ENCODE measurements at places on chromosomes 4 and X.

DNA sequence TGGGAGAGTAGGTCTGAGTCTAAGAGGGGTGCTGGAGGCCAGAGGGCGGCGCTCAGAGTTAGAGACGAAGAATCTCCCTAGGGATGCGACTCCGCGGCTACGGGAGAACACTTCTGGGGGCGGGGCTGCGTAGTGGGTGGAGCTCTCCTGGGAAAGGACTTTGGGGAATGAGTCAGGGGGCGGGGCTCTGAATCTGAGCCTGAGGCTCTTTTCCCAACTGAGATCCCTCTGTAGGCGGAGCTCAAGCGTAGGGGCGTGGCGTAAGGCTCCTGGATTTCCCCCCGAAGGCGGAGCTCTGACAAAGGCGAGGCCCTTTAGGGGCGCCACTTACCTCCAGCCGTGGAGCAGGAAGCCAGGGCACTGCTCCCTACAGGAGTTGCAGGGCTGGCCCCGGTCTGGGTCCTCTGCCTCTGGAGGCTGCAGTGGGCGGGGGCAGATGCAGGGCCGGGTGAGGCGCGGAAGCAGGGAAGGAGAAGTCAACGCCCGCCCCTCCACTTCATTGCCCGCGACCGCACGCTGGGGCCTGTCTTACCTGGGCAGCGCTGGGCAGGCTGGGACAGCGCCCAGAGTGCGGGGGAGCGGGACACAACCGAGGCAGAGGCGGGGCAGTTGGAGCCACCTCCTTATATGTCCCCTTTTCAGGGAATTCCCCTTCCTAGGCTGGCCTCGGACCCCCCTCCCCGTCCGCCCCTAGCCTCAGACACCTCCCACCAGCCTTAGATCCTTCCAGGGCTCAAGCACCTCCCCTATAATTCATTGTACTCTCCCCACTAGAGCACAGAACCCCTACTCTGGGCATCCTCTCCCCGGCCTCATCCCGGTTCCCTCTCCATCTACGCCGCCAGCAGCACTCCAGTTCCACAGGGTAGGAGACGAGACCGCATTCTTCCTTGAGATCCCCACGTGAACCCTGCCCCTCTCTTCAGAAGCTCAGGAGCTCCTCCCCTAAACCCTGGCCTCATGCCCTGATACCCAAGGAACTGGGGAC lies 1.6 kb downstream of the PRICKLE3 start:
- peak; percentile 28 for DNase-seq

DNA sequence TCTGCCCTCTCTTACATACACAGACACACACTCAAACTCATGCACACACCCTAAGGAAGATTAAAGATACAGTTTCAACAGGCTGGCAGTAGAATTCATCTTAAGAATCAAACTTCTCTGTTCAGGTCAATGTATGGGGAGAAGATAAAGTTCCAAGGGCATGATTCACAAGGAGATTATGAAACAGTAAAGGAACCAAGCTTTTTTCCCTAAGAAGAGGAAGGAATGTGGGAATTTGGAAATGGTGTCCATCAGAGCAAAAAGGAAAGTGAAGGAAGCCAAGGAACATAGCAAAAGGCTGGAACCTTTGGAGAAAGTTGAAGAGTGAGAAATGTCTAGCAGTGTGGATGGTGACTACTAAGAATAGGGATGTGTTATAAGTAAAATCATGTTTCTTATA lies 191.0 kb upstream of the NPY2R start:
- no peak for DNase-seq

GRCh38 chr4:58465031-58465430 lies 1354.8 kb upstream of the IGFBP7 start:
- DNase-seq: no peak

DNA sequence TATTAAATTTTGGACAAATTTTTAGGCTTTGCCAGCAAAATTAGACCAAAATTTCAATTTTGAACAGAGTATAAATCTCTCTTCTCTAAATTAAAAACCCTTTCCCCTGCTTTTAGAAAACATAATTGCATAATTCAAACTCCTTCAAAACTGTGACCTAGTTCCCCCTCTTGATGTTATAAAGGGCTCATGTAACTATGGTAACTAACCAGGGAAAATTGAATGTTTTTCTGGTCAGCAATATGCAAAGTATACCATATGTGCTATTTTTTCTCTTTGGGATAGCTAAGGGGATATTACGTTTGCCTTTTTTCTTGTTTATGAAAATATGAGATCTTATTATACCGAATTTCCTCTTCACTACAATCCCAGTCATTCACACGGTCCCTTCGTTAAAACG lies 5.1 kb upstream of the ING2 start:
- no peak for DNase-seq

DNA sequence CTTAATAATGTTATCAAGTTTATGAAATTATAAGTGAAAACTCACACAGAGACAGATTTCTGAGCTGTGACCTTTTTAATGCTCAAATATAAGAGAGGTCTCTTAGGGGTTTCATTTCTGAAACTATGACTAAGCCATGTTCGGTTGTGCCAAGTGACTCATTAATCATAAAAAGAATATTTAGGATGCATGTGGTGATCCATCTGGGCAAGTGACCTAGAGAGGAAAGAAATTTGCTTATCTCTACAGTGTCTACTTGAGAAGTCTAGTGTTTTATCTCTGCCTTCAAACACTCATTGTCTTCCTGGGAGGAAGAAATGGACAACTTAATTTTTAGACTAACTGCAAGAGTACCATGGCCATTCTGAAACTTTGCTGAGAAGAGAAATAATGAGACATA lies 545.3 kb upstream of the GRID2 start:
- no peak for DNase-seq

- DNase-seq: no peak
Measured at GRCh38 chrX:105190252-105190853, 30.1 kb downstream of the TEX13A start.

GRCh38 chrX:123860983-123861382 lies 1.1 kb downstream of the XIAP start:
- no peak for DNase-seq

- no peak for DNase-seq
Measured at GRCh38 chrX:150363561-150364346, 637 bp downstream of the MAMLD1 start.

DNA sequence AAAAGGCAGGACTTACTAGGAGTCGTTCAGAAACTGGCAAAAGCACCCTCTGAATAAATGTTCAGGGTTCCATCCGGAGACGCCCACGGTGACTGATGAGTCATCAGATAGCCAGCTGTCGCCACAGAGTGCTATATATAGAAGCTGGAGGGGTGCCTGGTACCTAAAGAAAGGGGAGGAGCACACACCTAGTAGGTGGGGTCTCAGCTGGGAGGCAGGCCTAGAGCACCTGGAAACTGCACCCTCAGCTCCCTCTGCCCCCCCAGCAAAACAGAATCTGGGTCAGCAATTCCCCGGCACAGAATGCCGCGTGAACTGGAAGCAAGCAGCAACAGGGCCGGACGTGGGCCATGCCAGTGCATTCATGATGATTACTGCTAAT lies 242.0 kb downstream of the BCOR start:
- peak; percentile 83 for DNase-seq

DNA sequence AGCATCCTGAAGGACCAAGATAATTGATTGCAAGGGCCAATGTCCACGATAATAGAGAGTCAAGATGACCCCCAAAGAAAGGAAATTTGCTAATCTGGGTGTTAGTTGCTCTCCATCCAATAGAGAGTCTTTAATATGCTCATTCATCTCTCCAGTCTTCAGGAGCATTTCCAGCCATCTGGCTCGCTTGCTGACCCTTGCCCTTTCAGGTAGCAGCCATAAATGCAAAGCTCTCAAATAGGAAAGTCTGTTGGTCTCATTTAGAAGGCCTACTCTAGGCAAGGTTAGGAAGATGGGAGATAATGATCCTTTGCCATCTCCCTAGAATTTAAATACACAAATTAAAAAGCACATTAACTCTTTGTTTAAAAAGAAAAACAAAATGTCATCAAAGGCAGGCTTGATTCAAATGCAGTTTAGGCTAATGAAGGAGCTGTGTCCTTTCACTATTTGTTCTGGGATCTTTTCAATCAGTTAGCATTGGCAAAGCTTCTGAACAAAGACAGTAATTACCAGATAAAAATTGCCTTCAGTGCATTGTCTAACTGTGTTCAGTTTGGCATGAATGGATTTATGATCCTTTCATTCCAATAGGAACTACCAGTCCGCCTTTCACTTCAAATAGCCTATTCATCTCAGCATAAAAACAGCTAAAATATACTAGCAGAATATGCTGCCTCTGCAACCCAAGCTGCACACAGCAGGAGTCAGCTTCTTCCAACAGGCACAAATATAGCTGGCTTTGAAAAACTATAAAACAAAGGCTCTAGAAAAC lies 49.6 kb upstream of the ATXN3L start:
- no peak for DNase-seq

DNA sequence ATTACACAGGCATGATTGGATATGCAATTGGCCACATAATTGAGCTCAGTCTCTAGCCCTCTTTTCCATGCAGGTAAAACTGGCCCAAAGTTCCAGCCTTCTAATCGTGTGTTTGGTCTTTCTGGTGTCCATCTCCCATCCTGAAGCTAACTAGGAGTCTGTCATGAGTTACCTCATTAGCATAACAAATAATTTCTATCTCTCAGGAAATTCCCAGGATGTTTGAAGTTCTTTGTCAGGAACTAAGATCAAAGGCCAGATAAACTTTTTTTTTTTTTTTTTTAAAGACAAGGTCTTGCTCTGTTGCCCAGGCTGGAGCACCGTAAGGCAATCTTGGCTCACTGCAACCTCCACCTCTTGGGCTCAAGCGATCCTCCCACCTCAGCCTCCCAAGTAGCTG lies 15.8 kb downstream of the ATXN3L start:
- DNase-seq: no peak

- no peak for DNase-seq
Measured at GRCh38 chr4:15493411-15493810, 23.7 kb downstream of the CC2D2A start.

DNA sequence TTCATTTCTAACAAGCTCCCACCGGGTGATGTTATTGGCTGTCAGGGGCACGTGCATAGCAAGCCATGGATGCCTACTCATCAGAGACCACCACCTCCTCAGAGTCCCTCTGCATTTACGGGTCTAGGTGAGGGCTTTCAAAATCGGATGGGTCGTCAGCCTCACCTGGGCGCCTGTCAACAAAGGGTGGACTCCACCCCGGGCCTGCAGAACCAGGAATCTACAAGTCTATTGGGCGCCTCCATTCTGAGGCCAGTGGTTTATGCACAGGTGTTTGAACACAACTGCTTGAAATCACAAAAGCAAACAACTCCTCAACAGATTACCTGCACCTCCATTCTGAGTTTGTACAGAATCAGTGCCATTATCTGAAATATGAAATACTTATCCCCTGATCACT lies 318.9 kb downstream of the PTTG2 start:
- no peak for DNase-seq

DNA sequence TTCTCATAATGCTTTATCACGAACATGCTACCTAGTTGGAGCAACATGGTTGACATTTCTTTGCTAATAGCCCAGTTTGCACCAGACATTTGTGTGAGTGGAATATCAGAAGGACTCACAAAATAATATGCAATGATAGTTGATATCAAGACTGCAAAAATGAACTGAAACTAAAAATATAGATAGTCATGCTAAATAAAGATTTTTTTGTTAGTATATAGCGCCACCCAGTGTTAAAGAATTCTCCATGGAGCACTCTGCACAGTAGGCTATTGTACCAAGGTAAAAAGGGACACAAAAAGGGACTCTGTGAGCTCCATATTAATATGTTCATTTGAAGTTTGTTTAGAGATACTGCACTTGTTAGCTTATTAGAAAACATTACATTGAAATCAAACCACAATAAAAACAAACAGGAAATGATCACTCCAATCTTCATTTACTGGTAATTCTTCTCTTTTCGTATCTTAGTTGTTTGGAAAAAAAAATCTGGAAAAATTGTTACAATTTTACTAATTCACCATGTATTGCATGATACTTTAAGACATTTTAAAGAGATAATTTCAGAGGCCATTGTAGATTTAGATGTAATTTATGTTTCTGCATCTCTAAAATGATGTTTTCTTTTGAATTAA lies 1509.6 kb downstream of the ADGRL3 start:
- DNase-seq: no peak

GRCh38 chr4:148944839-148945219 lies 502.6 kb upstream of the NR3C2 start:
- DNase-seq: no peak

DNA sequence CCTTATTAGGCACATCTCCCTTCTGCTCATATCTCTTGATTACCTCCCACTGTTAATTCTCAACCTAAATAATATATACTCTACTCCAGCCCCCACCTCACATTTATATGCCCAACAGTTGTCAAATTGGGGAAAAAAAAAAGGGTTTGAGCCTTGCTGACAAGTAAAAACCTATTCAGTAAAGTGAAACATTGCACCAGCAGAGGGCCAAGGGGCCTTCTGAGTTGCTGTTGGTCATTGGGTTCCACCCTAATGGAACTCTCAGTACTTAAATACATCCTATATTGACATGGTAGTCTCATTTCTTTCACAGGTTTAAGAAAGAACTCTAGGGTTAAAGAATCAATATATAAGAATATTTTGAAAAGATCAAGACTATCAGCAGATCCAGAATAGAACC lies 362.2 kb downstream of the SMARCA1 start:
- no peak for DNase-seq

DNA sequence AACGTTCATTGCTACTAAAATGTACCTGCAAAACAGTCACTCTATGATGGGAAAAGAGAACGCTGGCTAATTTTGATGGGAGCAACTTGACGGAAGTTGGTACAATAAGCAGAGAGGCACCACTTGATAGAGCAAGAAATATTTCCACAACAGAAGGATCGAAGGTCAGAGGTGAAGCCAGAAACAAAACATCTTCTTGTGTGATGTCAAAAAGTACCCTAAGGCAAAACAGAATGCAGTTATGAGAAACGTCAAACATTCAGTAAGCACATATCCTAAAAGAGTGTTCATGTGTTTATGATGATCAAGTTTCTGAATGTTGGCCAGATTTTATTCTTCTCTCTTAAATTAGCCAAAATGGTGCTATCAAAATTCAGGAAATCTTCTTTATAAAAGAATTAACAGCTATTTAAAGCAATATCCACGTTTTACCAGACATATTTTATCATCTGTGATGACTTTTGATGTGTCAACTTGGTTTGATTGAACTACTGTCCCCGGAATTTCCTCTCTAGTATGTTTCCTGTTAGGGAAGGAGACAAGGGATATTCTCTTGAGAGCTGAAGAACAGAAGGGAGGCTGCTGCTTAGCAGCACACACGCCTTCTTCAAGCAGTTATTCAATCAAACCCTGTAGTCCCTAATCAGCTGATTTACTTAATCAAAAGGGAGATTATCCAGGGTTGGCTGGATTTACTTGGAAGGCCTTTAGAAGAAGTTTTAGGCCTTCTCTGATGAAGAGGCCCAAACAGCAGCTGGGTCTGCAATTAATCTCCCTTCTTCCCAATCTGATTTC lies 15.7 kb downstream of the AASDH start:
- no peak for DNase-seq

- DNase-seq: no peak
Measured at GRCh38 chr4:23355258-23355657, 534.6 kb downstream of the PPARGC1A start.

- no peak for DNase-seq
Measured at GRCh38 chr4:43360296-43360695, 467.8 kb downstream of the GRXCR1 start.

- no peak for DNase-seq
Measured at GRCh38 chrX:47991263-47992094, 12.3 kb downstream of the ZNF182 start.

- no peak for DNase-seq
Measured at GRCh38 chr4:180530787-180531186, 1712.4 kb upstream of the TENM3 start.
